ENCODE measurements at places on chromosomes 11 and 22. TPM values are rescaled to one million over a fixed set of nuclear protein-coding genes. Genes with fewer than 3 reads are reported as not detected.

Gene CDKN1C
- total RNA-seq, result 1.8 TPM

Gene UBQLN3
- total RNA-seq, result 0.25 TPM

Gene ABCC8
- total RNA-seq, result not detected

Gene GRAP2
- 42.4 TPM for total RNA-seq

DNA sequence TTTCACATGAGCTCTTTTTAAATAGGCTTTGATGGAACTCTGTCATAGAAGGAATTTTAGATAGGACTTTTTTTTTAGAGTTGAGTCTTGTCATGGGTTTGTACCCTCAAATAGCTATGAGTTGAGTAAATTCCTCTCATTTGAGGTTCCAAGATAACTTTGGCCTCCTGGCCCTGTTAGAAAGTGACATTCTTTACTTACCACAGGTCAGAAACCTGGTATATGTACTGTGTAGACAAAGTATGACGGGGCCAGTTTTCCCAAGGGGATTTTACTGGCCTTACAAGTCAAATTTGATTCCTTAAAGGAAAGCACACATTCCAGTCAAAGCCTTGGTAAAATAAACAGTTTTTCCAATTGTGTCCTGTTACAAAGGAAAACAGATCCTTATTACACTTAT is 729.3 kb upstream of the LUZP2 start:
- DNase-seq, result no peak

- no peak for DNase-seq
Observed at GRCh38 chr11:128909438-128910125, 18.4 kb downstream of the KCNJ5 start.

GRCh38 chr11:126210871-126211235 is 597 bp downstream of the RPUSD4 start:
- DNase-seq, result no peak

DNA sequence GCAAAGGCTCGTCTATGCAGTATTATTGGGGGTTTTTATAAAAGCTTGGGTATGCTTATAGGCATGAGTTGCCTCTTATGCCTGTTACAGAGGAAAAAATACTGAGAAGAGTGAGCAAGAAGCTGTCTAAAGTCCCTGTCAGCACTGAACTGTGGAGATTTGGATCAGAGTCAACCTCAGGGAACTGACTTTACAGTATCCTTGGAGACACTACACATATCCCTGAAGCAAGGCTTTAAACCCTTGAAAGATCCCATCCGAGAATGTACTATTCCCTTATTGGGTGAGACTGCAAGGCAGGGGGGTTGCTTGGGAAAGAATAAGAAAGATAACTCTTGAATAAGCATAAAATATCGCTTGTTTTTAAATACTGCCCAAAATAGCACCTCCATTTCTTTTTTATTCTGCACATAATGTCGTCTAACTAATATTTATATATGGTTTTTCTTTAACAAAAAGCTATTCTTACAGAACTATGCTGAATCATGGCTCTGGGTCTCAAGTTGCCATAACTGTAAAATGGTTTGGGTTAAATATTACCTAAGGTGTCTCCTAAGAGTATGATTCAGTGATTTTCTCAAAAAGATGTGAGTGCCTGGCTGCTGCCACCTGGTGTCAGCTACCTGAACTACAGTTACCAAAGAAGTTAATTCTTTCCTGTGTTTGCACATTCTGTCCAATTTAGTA is 1062.8 kb downstream of the DLG2 start:
- DNase-seq, result no peak

DNA sequence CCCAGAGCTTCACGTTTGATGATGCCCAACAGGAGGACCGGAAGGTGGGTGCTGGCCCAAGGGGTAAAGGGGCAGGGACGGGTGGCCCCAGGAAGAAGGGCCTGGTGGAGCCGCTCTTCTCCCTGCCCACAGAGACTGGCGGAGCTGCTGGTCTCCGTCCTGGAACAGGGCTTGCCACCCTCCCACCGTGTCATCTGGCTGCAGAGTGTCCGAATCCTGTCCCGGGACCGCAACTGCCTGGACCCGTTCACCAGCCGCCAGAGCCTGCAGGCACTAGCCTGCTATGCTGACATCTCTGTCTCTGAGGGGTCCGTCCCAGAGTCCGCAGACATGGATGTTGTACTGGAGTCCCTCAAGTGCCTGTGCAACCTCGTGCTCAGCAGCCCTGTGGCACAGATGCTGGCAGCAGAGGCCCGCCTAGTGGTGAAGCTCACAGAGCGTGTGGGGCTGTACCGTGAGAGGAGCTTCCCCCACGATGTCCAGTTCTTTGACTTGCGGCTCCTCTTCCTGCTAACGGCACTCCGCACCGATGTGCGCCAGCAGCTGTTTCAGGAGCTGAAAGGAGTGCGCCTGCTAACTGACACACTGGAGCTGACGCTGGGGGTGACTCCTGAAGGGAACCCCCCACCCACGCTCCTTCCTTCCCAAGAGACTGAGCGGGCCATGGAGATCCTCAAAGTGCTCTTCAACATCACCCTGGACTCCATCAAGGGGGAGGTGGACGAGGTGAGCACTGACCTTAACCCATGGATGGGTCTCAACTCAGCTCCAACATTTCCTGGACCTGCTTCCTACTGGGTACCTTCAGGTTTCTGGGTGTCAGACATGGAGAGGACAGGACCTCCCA is 2.0 kb downstream of the RIC8A start:
- no peak for DNase-seq
